ENCODE measurements at places on chromosomes 12 and 14.

DNA sequence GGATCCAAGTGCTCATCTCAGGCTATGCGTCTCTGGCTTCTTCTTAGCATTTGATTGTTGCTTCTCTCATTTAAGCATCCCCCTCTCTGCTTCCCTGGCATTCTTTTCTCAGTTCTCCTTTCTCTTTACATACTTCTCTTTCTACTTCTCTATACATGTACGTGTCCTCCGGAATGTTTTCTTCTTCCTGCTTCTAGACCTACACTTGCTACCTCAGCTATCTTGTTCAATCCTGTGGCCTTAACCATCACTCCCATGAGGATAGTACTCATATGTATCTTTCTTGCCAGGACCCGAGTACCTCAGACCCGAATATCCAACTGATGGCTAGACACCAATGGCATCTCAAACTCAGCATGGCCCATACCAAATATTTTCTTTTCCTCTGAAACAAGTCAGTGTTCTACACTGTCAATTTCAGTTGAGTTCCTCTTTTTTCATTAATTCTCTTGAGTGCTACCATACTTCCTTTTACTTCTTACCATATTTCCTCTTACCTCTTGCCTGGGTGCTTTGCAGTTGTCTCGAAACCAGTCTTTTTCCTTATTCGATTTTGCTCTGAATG is 115.1 kb upstream of the SLC38A2 start:
- DNase-seq, result no peak

- no peak for DNase-seq
Observed at GRCh38 chr12:130615861-130616345, 100.2 kb downstream of the RIMBP2 start.

DNA sequence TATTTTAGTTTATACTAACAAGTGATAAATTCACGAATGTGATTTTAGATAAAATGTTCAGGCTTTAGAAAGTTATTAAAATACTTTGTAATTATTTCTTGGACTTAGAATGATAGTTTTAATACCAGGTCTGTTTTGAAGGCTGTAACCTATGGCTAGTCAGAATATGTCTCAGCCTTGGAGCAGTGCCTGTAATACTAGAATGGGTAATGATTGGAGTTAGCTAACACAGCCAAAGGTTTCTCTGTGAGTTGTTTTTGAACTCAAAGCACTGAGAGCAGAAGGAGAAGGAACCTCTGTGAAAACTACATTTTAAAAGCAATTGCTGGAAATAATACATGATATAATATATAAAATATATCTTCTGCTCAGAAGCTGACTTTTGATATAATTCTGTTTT is 110.1 kb downstream of the TMEM117 start:
- no peak for DNase-seq

GRCh38 chr14:96038558-96038919 is 623 bp upstream of the C14orf132 start:
- no peak for DNase-seq

- no peak for DNase-seq
Observed at GRCh38 chr12:82688596-82688995, 1.9 kb downstream of the TMTC2 start.

DNA sequence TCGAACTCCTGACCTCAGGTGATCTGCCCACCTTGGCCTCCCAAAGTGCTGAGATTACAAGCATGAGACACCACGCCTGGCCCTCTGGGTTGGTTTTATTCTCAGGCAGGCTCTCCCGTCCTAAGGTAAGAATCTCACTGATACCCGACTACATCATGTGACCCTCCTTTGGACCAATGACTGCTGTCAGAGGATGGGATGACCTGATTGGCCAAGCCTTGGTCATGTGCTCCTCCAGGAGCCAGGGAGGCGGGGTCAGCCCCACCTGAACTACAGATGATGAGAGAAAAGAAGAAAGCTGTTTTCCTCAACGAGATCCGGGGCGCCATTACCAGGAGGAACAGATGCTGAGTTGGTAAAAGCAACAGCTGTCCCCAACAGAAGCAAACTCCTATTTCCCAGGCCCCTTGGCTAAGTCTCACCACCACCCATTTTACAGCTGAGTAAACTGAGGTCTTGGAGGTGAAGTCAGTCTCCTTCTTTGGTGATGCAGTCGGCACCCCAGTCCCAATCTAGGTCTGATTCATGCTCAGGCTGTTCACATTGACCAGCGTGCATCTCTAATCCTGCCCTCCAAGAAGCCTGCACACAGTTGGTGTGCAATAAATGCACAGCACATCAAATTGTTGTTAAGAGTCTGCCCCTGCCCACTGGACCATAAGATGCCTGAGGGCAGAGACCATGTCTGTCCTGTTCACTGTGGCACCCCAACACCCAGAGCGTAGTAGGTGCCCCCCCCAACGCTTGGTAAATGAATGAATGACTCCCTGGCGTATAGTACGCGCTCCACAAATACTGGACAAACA is 118.8 kb downstream of the SCARB1 start:
- no peak for DNase-seq

DNA sequence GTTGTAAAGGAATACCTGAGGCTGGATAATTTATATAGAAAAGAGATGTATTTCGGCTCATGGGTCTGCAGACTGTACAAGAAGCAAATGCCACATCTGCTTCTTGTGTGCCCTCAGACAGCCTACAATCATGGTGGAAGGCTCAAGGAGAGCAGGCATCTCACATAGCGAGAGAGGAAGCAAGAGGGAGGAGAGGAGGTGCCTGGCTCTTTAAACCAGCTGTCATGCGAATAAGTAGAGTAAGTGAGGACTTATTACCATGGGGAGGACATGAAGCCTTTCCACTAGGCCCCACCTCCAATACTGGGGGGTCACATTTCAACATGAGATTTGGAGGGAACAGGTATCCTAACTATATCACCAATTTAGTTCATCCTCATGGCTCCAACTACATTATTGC is 118.7 kb downstream of the ACSS3 start:
- no peak for DNase-seq

DNA sequence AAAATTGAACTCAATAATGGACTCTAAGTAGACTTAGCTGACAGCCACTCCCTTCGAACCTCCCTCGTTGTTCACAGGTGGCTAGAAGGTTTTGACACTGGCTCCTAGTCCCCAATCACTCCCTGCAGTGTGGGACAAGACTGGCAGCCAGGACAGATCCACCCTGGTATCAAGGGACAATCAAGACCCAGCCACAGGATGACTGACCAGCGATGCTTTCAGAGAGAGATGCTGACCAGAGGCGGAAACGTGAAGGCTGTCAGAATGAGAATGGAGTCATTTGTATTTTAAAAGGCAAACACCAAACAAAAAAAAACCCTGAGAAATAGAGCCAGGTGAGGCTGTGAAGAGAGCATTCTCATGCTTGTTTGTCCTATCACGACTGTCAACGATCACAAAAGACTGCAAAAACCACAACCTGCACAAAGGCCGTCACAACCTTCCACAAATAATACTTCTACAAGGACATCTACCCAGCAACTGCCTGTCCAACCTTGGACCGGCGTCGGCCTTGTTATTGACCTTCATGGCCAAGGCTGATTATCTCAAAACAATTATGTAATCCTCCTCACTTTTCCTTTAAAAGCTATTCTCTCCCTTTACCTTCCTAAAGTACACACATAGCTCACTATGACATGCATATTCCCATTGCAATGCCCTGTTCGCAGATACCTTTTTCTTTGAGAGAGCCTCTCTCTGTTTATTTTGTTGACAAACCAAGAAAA is 13.2 kb downstream of the EIF5 start:
- no peak for DNase-seq

DNA sequence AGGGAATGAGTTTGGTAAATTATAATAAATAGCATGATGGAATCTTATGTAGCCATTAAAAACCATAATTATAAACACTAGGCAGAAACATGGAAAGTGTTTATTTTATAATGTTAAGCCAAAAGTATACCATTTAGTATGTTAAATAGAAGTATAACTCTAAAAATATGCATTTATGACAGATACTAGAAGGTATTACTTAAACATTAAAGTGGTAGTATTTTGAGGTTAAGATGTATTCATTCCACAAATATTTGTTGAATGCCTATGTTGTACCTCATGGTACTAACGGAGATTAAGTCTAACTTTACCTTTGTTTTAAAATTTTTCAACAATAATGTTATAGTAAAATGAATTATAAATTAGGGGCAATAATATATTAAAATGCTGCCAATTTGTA is 24.1 kb downstream of the TTC8 start:
- DNase-seq, result no peak

GRCh38 chr14:68662392-68662791 is 130.5 kb downstream of the ZFP36L1 start:
- no peak for DNase-seq

GRCh38 chr12:43730283-43730682 is 28.3 kb downstream of the PUS7L start:
- DNase-seq, result peak; percentile 16

- no peak for DNase-seq
Observed at GRCh38 chr12:27965966-27966365, 6.6 kb downstream of the PTHLH start.

DNA sequence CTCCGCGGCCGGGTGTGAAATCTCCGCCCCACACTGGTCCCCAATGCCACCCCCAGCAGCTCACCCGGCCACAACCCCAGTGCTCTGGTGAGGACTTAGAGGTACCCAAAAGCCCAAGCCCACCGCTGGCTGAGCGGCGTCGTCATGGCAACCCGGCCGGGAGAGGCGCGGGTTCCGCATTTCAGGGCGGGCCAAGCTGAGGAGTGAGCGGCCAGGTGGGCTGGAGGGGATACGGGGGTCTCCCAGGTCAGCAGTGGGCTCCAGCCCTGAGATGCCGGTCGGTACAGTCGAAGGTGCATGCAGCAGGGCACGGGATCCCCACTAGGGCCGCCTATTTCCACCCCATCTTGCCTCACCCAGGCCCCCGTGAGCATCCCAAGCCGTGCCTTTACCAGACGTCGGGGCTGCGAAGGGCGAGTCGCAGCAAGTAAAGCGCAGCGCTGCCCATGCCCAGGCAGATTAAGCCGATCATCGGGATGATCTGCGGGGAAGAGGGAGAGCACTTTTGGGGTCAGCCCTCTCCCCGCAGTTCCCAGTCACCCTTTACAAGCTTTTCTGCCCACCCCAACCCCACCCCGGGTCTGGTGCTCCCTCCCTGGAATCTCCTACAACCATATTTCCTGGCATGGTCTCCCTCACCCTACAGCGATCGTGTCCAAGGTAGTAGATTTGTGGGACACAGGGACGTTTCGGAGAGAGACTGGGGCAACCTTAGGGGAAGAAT is 6.9 kb downstream of the SHMT2 start:
- DNase-seq, result no peak

DNA sequence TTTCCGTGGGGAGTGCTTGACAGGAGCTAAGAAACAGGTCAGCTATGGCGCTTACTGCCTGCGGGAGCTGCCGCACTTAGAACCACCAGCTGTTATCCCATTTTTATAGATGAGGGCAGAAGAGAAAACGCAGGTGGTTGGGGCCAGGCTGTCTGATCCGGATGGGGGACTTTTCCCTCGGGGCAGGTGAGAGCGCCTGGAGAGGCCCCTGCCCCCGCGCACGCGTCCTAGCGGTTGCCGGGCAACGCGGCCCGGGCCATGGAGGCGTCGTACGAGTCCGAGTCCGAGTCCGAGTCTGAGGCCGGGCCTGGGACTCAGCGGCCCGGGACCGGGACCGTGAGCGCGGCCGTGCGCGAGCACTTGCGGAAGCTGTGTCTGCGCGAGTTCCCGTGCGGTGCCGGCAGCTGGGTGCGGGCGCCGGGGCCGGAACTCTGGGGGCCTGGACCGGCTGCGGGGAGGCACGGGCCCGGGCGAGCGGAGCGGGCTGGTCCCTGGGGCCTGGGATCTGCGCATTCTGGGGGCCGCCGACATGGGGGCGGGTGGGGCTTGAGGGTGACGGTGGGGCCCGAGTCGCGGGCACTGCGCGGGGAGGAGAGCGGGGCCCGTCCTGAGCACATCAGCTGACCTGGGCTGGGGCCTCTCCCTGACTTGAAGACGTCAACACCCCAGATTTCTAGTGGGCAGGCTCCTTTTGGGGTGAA is at the start of gene LRRC43:
LRRC43 (plus strand) TSS at position 237 of the 701 bp plus-strand sequence; CDS start at position 259, 22 bp downstream.
- DNase-seq, result peak; percentile 33

- peak; percentile 37 for DNase-seq
Observed at GRCh38 chr12:104201238-104202001, 14.2 kb upstream of the TXNRD1 start.

GRCh38 chr12:2064071-2064507 is 11.3 kb downstream of the CACNA1C start:
- DNase-seq, result no peak

DNA sequence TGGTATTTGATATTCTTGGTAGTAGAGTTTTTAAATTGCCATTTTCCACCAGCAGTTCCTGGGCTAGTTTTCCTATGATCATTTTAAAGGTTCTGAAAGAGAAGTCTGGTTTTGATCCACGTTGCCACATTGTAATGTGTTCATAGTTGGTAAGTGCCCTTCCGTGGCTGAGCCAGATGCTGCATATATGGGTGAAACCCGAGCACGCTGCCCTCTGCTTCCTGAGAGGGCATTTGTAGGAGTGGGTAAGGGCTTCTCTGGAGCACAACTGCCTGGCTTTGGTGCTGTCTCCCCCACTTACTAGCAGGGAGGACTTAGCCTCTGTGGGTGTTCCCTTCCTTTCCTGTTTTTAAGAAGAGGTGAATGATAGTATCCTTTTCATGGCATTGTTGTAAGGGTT is 7.1 kb downstream of the SNRNP35 start:
- DNase-seq, result no peak

DNA sequence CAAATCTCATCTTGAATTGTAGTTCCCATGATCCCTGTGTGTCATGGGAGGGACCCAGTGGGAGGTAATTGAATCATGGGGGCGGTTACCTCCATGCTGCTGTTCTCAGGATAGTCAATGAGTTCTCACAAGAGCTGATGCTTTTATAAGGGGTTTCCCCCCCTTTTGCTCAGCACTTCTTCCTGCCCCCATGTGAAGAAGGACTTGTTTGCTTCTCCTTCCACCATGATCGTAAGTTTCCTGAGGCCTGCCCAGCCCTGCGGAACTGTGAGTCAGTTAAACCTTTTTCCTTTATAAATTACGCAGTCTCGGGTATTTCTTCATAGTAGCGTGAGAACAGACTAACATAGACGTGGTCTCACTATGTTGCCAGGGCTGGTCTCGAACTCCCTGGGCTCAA is 56.1 kb upstream of the EIF5 start:
- no peak for DNase-seq

DNA sequence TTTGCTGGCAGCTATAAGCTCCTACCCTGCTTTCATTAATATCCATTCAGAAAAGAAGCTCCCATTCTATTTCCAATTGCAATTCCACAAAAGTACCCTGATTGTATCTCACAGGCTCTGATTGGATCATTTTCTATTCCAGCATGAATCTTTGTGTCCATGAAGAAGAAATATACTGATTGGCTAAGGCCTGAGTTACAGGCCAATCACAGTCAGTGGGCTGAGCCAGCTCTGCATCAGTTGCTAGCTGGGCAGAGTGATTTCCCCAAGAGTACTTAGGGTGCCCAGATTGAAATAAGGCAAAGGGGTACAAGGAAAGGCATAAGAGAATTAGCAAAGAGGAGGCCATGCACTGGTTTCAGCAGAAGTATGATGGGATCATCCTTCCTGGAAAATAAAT is 14.4 kb downstream of the ART4 start:
- no peak for DNase-seq
